Sigmoid colon (tissue), 7 donors: ENCODE measurements at places on chromosomes 1 and 21. TPM values are rescaled to one million over a fixed set of nuclear protein-coding genes. Genes with fewer than 3 reads are reported as not detected.

BSND gene
- total RNA-seq, result not detected

B3GALT5 gene
- total RNA-seq, result 0.66 TPM

TEX38 gene
- total RNA-seq, result not detected

DNA sequence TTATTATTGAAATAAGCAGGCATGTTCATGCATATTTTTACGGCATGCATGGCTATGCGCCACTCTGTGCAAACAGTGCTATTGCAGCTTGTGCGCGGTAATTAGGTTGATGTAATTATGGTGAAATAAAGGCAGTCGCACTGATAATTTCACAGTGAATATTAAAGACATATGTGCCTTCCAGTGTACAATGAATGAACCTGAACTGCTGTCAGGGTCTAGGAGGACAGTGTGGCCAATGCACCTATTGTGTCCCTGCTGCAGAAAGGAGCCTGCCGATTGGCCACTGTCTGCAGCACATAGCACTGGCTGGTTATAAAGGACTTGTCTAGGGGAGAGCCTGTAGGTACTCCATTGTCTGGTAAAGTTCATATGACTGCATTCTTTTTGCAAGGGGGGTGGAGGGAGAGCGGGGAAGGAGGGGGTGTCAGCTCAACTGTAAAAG, 340.4 kb downstream of the USP25 start:
- DNase-seq, result no peak

- DNase-seq, result no peak
Measured at GRCh38 chr1:181056560-181056959, 22.8 kb downstream of the MR1 start.

DNA sequence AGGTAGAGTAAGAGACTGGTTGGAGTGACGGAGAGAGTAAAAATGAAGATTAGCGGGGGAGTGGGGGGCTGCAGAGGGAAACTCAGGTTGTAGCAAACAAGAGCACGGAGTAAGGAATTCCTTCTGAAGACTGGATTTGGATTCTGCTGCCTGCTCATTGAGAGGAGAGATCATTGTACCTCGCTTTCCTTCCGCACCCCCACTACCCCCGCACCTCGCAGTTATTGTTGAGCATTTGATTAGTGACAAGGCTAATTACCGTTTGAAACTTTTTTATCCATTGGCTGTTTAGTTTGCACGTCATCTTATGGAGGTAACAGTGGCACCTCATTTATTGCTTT, 463 bp downstream of the PRPF3 start:
- no peak for DNase-seq

GRCh38 chr1:113333056-113333455, 57.3 kb upstream of the MAGI3 start:
- DNase-seq, result no peak

DNA sequence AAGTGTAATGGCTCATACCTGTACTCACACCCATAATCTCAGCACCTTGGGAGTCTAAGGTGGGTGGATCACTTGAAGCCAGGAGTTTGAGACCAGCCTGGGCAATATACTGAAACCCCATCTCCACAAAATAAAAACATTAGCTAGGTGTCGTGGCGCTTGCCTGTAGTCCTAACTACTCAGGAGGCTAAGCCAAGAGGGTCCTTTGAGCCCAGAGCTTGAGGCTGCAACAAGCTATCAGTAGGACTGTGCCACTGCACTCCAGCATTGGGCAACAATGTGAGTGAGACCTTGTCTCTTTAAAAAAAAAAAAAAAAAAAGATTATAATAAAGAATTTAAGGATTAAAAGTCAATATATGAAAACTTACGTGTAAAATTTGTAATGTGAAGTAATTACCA, 11.7 kb downstream of the BPNT1 start:
- DNase-seq, result no peak
